ENCODE measurements at places on chromosomes 4 and X.
A peak's percentile ranks its signal among the peaks of the same experiment; 100 is the strongest.

- no peaks in the 10 kb centered on the region for H3K27me3 ChIP-seq
- no peaks in the 10 kb centered on the region for H3K36me3 ChIP-seq
- H3K4me1 ChIP-seq: peaks cover 81% of the 10 kb centered on the region
Observed at GRCh38 chrX:134000260-134001245, 15.2 kb upstream of the GPC3 start.

GRCh38 chr4:31442236-31442635, 722.1 kb downstream of the PCDH7 start:
- H3K27me3 ChIP-seq: no peaks in the 10 kb centered on the region
- peaks cover 6% of the 10 kb centered on the region for H3K4me1 ChIP-seq
- DNase-seq: no peak
- no peak overlapping the region for H3K27ac ChIP-seq
- H3K4me3 ChIP-seq: no peak overlapping the region

- no peaks in the 10 kb centered on the region for H3K27me3 ChIP-seq
- no peak overlapping the region for H3K27ac ChIP-seq
- no peak for DNase-seq
- H3K4me1 ChIP-seq: no peaks in the 10 kb centered on the region
Observed at GRCh38 chrX:140776320-140776719, 66.8 kb downstream of the LINC00632 start.

- no peak for DNase-seq
- H3K4me3 ChIP-seq: no peak overlapping the region
- no peaks in the 10 kb centered on the region for H3K36me3 ChIP-seq
- H3K27ac ChIP-seq: peak overlapping the region; percentile 22
Observed at GRCh38 chr4:78207541-78207940, 150.4 kb downstream of the FRAS1 start.

DNA sequence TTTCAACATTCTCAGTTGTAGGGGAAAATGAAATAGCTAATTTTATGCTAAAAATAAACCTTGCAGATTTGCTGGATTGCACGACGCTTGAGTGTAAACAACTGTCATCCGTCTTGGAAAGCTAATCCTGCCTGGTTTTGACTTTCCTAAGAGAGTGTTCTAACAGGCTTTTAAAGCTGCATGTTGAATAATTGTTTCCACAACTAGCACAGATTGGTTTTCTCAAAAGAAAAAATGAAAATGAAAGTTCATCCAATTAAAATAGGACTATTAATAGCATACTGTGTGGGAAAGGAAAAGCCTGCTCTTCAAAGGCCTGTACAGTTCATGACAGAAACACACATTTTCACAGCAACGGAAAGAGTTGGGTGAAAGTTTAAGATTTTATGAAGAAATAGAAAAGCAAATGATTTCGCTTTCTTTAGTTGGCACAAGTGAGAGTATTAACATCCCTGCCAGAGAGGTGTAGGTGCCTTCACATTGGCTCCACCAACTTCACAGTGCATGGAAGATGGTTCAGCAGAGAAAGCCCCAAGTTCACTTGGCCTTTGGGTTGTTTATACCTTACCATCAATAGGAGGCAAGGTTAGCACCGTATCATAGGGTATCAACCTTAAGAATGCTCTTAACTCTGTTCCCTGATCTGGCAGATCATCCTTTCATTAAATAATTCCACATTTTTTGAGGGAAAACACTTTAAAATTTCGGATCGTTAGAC, 140.0 kb upstream of the GUCY1A1 start:
- no peak overlapping the region for H3K4me3 ChIP-seq
- peaks cover 53% of the 10 kb centered on the region for H3K4me1 ChIP-seq
- H3K27ac ChIP-seq: peak overlapping the region; percentile 63
- no peaks in the 10 kb centered on the region for H3K27me3 ChIP-seq

GRCh38 chr4:175762582-175762981, 49.5 kb downstream of the GPM6A start:
- no peaks in the 10 kb centered on the region for H3K36me3 ChIP-seq
- no peaks in the 10 kb centered on the region for H3K4me1 ChIP-seq
- no peak overlapping the region for H3K27ac ChIP-seq
- no peak for DNase-seq

DNA sequence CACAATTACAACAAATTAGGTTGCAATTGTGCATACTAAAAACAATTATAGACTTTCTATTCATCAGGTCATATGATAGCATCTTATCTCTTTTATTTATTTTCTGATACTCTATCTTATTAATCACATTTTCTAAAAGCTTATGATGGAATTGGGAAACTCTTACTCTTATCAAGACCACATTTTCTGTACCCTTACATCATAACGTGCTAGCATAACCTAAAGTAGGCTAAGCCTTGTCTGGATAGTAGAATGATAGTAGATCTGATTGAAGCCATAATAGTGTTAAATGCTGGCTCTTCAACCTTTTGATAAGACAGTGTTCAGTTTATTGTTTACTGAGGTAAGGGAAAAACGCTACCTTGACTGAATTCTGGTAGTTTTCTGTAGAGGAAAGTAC, 294.0 kb downstream of the CCSER1 start:
- H3K4me3 ChIP-seq: no peak overlapping the region
- DNase-seq: no peak
- no peaks in the 10 kb centered on the region for H3K27me3 ChIP-seq
- no peak overlapping the region for H3K27ac ChIP-seq
- peaks cover 14% of the 10 kb centered on the region for H3K4me1 ChIP-seq
- peaks cover 3% of the 10 kb centered on the region for H3K36me3 ChIP-seq

GRCh38 chr4:7187691-7188090, 4.6 kb upstream of the SORCS2 start:
- H3K36me3 ChIP-seq: no peaks in the 10 kb centered on the region
- no peak overlapping the region for H3K4me3 ChIP-seq
- no peak overlapping the region for H3K27ac ChIP-seq

GRCh38 chr4:2183394-2183793, 58.5 kb downstream of the HAUS3 start:
- no peaks in the 10 kb centered on the region for H3K27me3 ChIP-seq
- no peak overlapping the region for H3K27ac ChIP-seq
- peaks cover 11% of the 10 kb centered on the region for H3K36me3 ChIP-seq
- DNase-seq: no peak
- peaks cover 7% of the 10 kb centered on the region for H3K4me1 ChIP-seq
- H3K4me3 ChIP-seq: no peak overlapping the region

DNA sequence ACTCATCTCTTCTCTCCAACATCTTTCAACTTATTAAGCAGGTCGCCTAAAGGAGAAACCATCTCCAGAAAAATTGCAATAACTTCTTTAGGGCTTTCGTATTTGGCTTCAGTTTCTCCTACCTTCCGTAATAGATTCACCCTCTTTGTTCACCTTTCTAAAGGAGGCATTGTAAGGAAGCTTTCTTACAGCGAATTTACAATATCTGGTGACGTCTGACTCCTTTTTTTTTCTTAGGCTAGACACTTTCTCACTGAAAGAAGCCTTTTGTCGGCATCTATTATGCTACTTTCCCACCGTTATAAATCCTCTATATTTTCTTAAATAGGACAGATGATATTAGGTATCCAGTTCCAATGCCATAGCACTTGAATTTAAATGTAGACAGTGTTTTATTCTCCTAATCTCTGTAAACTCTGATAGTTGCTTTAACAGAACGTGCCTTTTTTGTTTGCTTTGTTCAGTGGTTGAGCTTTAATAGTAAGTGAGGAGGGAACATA, 302.4 kb downstream of the IL1RAPL1 start:
- H3K4me3 ChIP-seq: no peak overlapping the region
- H3K4me1 ChIP-seq: no peaks in the 10 kb centered on the region
- no peaks in the 10 kb centered on the region for H3K36me3 ChIP-seq
- H3K27ac ChIP-seq: no peak overlapping the region
- no peak for DNase-seq

DNA sequence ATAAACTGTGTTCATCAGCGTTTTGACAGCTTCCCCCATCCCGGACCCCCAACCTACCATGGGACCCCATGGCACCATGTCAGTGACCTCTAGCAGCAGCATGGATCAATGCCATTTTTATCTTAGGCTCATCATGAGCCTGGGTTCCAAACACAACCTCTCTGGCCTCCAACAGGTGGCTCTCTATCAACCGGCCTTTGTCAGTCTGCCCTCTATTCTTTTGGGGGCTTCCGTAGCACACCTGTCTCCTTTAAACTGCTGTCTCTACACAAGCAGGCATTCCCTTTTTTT, 721 bp upstream of the TMEM150C start:
- no peaks in the 10 kb centered on the region for H3K36me3 ChIP-seq
- peaks cover 27% of the 10 kb centered on the region for H3K27me3 ChIP-seq
- H3K27ac ChIP-seq: no peak overlapping the region
- H3K4me3 ChIP-seq: peak overlapping the region; percentile 81
- DNase-seq: no peak

GRCh38 chr4:7326306-7326692, 108.4 kb downstream of the PSAPL1 start:
- peaks cover 5% of the 10 kb centered on the region for H3K27me3 ChIP-seq
- H3K36me3 ChIP-seq: no peaks in the 10 kb centered on the region
- H3K4me3 ChIP-seq: no peak overlapping the region
- no peak for DNase-seq

GRCh38 chr4:106264331-106264728, 51.7 kb downstream of the TBCK start:
- H3K36me3 ChIP-seq: no peaks in the 10 kb centered on the region
- no peak overlapping the region for H3K4me3 ChIP-seq
- peak overlapping the region; percentile 7 for H3K27ac ChIP-seq
- DNase-seq: no peak

GRCh38 chr4:184695178-184695896, 38.6 kb downstream of the CENPU start:
- H3K4me1 ChIP-seq: peaks cover 14% of the 10 kb centered on the region
- H3K27ac ChIP-seq: no peak overlapping the region
- no peak for DNase-seq
- no peak overlapping the region for H3K4me3 ChIP-seq
- peaks cover 30% of the 10 kb centered on the region for H3K36me3 ChIP-seq

- no peak overlapping the region for H3K4me3 ChIP-seq
- H3K36me3 ChIP-seq: peaks cover 12% of the 10 kb centered on the region
- H3K27ac ChIP-seq: no peak overlapping the region
- H3K27me3 ChIP-seq: no peaks in the 10 kb centered on the region
- peaks cover 5% of the 10 kb centered on the region for H3K4me1 ChIP-seq
Observed at GRCh38 chrX:98795636-98796035, 1614.4 kb downstream of the PCDH19 start.

DNA sequence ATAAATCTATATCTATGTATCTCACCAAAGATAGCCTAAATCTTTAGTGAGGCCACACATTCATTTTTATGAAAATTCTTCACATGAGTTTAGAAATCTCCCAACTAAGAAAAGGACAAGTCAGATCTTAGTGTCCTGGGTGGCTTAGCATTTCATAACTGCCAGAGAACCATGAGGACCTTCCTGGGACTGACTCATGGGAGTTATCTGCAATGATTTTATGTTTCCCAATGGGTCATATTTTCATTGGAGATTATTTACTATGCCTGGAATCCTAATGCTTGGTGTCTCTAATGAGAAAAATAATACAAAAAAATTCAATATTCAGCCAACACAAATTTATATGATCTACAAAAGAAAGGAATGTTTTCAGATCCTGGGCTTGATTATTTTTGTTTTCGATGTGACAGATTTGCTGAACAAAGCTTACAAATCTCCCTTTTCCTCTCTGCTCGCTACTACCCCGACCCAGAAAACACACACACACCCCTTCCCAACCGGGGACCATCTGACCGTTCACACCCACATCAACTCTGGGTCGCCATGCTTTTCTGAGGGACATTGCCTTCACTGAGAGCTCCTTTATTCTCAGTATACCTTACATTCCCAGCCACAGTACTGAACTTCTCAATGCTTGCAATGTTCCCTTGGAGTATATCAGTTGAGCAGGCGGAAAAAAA, 40.1 kb downstream of the SORBS2 start:
- H3K4me1 ChIP-seq: peaks cover 25% of the 10 kb centered on the region
- DNase-seq: no peak
- peaks cover 7% of the 10 kb centered on the region for H3K27me3 ChIP-seq

DNA sequence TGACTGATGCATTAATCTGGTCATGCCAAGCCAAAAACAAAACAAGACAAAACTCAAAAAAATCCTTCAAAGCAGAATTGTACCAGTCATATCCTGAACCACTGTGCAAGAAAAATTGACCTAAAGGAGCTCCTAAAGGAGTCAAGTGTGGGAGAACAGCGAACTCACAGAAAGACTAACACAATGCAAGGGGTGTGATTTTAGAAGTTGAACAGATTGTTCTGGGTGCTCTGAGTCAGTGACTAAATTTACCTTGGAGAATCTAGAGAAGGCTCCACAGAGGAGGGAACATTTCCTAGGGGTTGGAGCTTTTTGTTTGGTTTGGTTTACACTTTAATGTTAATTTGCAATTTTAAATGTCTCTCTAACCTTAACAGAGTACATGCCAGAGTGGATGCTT, 48.9 kb upstream of the PHF8 start:
- no peak for DNase-seq
- peak overlapping the region; percentile 59 for H3K27ac ChIP-seq
- H3K36me3 ChIP-seq: peaks cover 2% of the 10 kb centered on the region
- H3K27me3 ChIP-seq: no peaks in the 10 kb centered on the region
- H3K4me3 ChIP-seq: no peak overlapping the region

DNA sequence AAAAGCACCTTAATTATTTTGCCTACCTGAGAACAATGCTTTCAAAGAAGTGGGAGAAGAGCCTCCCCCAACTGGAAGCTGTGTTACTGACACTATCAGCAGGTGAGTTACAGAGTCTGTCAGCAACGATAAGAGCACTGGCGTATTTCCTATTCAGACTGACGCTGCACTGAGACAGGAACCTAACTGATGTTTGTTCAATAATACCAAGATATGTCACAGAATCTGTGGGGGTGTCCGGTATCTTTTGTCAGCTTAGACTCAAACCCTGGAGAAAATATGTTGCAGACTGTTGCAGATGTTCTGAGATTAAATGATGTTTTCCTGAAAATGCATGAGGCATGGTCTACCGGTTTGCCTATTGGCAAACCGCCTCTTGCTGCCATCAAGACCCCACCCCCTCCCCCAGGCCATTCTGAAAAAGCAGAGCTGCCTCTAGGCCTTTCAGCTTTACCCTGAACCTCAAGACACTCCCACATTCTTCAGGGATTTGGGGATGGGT, 115.2 kb upstream of the KIT start:
- H3K27me3 ChIP-seq: peaks cover 4% of the 10 kb centered on the region
- H3K27ac ChIP-seq: no peak overlapping the region
- peaks cover 25% of the 10 kb centered on the region for H3K4me1 ChIP-seq
- no peak overlapping the region for H3K4me3 ChIP-seq
- no peak for DNase-seq

- H3K4me3 ChIP-seq: no peak overlapping the region
- H3K36me3 ChIP-seq: peaks cover 15% of the 10 kb centered on the region
- H3K27ac ChIP-seq: no peak overlapping the region
- no peaks in the 10 kb centered on the region for H3K27me3 ChIP-seq
- no peak for DNase-seq
Observed at GRCh38 chr4:101037938-101038413, 309.4 kb downstream of the PPP3CA start.

DNA sequence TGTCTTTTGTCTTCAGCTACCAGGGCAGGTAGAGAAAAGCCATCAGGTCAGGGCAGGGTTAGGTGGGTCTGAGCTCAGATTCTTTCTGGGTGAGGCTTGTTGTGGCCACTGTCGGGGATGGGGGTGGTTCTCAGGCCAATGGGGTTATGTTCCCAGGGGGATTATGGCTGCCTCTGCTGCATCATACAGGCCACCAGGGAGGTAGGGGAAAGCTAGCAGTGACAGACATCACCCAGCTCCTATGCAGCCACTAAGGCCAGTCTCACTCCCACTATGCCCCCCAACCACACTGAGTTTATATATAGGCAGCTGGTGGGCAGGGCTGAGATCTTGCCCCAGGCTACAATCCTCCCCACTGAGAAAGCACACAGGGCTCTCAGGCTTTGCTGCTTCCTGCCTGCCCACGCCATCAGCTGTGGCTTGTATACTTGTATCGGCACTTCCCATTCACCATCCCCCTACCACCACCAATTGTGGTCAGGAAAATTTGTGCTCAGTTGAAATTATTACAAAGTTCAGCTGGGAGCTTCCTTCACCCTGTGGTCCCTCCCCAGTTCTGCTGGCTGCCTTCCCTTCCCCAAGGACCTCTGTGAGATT, 72.6 kb upstream of the PTPN13 start:
- no peak overlapping the region for H3K27ac ChIP-seq
- no peak for DNase-seq
- H3K27me3 ChIP-seq: no peaks in the 10 kb centered on the region
- H3K36me3 ChIP-seq: peaks cover 20% of the 10 kb centered on the region
